ENCODE measurements at places on chromosomes 13 and 19.

DNA sequence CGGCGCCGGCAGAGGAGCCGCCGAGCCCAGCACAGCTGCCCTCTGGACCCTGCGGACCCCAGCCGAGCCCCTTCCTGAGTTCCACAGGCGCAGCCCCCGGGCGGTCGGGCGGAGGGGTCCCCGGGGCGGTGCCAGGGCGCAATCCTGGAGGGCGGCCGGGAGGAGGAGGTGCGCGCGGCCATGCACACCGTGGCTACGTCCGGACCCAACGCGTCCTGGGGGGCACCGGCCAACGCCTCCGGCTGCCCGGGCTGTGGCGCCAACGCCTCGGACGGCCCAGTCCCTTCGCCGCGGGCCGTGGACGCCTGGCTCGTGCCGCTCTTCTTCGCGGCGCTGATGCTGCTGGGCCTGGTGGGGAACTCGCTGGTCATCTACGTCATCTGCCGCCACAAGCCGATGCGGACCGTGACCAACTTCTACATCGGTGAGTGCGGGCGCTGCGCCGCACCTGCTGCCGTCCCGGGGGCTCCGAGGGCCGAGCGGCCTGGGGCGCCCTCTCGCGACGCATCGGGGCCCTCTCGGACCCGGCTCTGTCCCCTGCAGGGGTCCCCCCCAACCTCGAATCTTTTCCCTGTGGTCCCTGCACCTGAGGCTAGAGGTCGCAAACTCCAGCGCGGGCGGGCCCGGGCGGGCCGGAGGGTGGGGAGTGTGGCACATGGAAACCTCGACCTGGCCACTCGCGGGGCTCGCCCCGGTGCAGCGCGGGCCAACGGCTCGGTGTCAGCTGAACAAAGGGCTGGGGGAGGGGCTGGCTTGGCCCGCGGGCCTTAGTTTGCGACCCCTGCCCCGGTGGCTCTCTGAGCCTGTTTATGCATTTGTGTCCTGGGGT is at the start of gene KISS1R:
Gene KISS1R, plus strand, starts transcription at position 11 of the 829 bp plus-strand sequence. Its CDS starts 170 bp downstream, at position 181.
- DNase-seq = no peak

GRCh38 chr19:50722201-50723013 is 757 bp upstream of the CLEC11A start:
- DNase-seq = no peak

DNA sequence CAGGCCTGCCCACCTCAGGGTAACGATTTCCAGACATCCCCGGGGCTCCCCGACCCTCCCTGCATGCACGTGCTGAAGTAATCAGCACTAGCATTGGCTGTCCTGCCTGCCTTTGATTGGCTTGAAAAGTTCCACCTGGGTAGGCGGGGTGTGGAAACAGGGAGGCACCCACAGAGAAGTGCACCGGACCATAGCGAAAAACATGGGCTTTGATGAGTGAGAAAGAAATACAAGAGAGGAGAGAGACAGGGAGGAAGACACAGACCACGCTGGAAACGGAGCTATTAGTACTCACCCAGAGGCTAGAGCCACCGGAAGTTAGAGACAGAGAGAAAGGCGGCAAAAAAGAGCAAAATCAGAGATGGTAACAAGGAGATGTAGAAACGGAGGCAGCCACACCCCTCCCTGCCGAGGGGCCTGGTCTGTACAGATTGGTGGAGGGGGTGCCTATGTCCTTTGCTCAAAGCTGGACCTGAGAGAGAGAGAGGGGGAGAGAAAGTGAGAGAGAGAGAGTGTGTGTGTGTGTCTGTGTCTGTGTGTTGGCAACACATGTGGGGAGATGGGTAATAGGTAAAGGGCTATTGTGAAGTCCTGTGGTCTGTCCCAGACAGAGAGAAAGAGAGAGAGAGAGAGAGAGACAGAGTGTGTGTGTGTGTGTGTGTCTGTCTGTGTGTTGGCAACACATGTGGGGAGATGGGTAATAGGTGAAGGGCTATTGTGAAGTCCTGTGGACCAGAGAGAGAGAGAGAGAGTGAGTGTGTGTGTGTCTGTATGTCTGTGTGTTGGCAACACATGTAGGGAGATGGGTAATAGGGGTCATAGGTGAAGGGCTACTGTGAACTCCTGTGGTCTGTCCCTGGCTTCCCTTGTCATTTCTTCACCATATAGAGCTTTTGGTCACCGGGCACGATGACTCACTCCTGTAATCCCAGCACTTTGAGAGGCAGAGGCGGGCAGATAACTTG is 2.9 kb downstream of the CGB3 start:
- no peak for DNase-seq

DNA sequence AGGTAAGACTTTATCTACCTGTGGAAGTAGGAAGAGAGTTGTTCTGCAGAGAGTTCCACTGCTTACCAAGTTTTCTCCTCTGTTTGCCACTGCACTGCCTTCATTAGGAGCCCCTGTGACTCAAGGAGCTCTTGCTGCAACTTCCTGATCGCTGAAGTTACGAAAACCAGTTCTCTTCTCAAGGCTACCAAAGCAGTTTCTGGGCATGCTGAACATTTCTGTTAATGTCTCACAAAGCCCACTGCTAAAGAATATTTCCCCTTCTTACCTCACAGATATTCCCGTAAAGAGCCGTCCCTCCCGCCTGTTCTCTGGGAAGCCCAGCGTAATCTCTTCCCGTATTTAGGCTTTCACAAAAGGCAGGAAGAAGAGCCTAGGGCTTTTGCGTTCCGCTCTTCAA is 82.6 kb upstream of the OXGR1 start:
- no peak for DNase-seq

All from stimulated activated CD8-positive, alpha-beta memory T cell treated with anti-CD3 and anti-CD28 coated beads, Interleukin-4, amount 100 ng/mL, for 1 hour (primary cell).